ENCODE measurements at places on chromosomes 7 and 10. TPM values are rescaled to one million over a fixed set of nuclear protein-coding genes. Genes with fewer than 3 reads are reported as not detected.
A peak's percentile ranks its signal among the peaks of the same experiment; 100 is the strongest.

Gene IGF2BP3
- total RNA-seq, result 92.8 TPM

Gene PNLIPRP3
- total RNA-seq, result not detected

DNA sequence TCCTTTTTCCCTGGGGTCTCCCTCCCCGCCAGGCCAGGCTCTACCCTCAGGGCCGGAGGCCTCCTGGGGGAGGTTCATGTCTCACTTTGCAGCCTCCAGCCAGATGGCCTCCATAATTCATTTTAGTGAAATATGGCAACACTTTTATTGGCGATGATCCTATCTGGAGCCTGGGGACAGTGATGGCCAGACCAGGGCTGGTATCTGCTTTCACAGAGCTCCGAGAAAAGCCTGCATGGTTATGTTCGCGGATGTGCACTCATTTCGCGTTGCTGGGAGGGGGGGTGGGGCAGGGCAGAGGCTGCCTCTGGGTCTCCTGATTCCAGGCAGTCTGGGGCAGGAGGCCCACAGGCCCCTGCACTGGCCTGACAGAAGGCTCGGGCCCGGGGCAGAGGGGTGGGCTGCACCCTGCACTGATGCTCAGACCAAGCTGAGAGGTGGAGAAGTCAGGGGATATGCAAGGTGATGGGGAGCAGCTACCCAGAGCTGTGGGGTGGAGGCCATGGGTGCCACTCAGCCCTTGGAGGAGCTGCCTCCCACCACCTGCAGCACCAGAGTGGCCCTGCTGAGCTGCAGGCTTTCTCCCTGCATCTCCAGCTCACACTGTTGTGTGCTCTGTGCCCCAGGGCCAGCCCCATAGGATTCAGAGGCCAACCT lies 85.3 kb upstream of the RET start:
- no peak overlapping the region for H3K27ac ChIP-seq
- no peak overlapping the region for H3K4me3 ChIP-seq
- DNase-seq, result peak; percentile 2
- no peaks in the 10 kb centered on the region for H3K36me3 ChIP-seq

Gene COL28A1
- total RNA-seq, result not detected

DNA sequence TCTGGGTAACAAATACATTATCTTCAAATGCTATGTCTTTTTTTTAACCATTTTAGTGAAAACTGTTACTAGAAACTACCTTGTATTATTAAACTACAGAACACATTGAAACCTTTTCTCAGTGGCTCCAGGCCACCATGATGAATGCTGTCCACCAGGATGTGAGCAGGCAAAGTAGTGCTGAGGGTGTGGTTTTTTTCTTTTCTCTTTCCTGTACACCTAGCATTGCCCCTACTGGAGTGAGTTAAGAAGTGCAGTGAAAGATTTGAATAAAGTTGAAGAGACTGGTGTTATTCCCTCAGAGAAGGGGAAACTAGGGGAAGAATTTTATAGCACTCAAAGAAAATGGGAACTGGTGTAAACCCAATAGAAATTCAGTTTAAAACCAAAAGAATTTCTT lies 120.0 kb upstream of the SAMD8 start:
- no peak for DNase-seq
- H3K36me3 ChIP-seq, result no peaks in the 10 kb centered on the region
- no peaks in the 10 kb centered on the region for H3K27me3 ChIP-seq
- no peak overlapping the region for H3K4me3 ChIP-seq

Gene OR13A1
- not detected for total RNA-seq

DNA sequence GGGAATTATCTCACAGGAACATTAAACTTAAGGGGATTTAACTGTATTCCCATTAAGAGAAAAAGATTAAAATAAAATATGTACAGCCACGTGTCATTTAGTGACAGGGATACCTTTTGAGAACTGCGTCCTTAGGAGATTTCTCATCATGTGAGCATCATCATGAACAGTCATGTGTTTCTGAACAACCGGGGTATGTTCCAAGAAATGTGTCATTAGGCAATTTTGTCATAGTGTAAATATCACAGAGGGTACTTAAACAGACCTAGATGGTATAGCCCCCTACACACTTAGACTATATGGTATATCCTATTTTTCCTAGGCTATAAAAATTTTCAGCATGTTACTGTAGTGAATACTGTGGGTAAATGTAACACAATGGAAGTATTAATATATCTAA lies 840.3 kb downstream of the CNTNAP2 start:
- H3K27me3 ChIP-seq, result no peaks in the 10 kb centered on the region
- H3K4me3 ChIP-seq, result no peak overlapping the region

Gene NUTM2B
- total RNA-seq, result 1.5 TPM

- H3K27ac ChIP-seq, result no peak overlapping the region
- no peak for DNase-seq
- peaks cover 3% of the 10 kb centered on the region for H3K36me3 ChIP-seq
- no peaks in the 10 kb centered on the region for H3K4me1 ChIP-seq
Measured at GRCh38 chr7:116206141-116206540, 4.2 kb upstream of the TES start.

DNA sequence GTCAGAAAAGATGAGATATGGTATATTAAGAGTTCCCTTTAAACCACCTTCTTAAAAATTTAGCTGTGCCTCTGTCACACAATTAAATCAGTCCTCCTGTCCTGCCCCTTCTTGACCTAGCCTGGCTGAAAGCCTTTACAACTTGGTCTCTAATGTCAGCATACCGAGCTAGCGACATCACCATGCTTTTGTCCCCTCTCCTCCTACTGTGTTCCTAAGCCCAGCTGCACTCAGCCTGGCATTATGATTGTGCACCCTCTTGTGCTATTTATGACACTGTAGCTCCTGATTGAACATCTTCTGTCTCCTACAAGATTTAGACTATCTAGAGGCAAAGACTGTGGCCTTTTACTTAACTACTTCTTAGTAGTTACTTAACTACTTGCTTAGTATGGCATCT lies 29.2 kb downstream of the TDRD1 start:
- no peaks in the 10 kb centered on the region for H3K27me3 ChIP-seq
- H3K36me3 ChIP-seq, result no peaks in the 10 kb centered on the region
- no peaks in the 10 kb centered on the region for H3K4me1 ChIP-seq
- no peak overlapping the region for H3K4me3 ChIP-seq
- no peak overlapping the region for H3K27ac ChIP-seq

- H3K27ac ChIP-seq, result no peak overlapping the region
- H3K4me1 ChIP-seq, result no peaks in the 10 kb centered on the region
- H3K4me3 ChIP-seq, result no peak overlapping the region
Measured at GRCh38 chr10:78779339-78779955, 289.3 kb upstream of the ZMIZ1 start.

Gene MUC3A
- total RNA-seq, result 3.4 TPM

Gene PITX3
- total RNA-seq, result not detected

Gene EBF3
- total RNA-seq, result 1.3 TPM

Gene HOGA1
- total RNA-seq, result 0.85 TPM

Gene RSPH10B
- total RNA-seq, result 0.44 TPM

Gene SPAG6
- 0.46 TPM for total RNA-seq

GRCh38 chr7:76206633-76207032 lies 4.9 kb downstream of the SRRM3 start:
- DNase-seq, result no peak
- H3K36me3 ChIP-seq, result no peaks in the 10 kb centered on the region
- H3K27me3 ChIP-seq, result peaks cover 3% of the 10 kb centered on the region
- H3K27ac ChIP-seq, result no peak overlapping the region
- H3K4me3 ChIP-seq, result no peak overlapping the region

- no peak for DNase-seq
Measured at GRCh38 chr7:14900051-14900450, 2.5 kb downstream of the DGKB start.

GRCh38 chr10:75612904-75613684 lies 181.7 kb downstream of the LRMDA start:
- H3K27me3 ChIP-seq, result no peaks in the 10 kb centered on the region
- no peaks in the 10 kb centered on the region for H3K36me3 ChIP-seq
- DNase-seq, result no peak
- H3K27ac ChIP-seq, result no peak overlapping the region
- H3K4me3 ChIP-seq, result no peak overlapping the region

DNA sequence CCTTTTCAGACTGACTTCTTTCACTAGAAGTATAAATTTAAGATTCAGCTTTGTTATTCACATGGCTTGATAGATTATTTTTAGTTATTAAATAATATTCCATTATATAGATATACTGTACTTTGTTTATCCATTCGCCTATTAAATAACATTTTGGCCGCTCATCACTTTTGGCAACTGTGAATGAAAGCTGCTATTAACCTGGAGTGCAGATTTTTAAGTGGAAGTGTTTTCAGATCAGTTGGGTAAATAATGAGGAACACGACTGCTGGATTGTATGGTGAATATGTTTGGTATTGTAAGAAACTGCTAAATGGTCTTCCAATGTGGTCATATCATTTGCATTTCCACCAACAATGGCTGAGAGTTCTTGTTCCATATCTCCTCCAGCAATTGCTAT lies 97.6 kb upstream of the ZNF804B start:
- no peaks in the 10 kb centered on the region for H3K36me3 ChIP-seq
- DNase-seq, result no peak
- H3K27ac ChIP-seq, result no peak overlapping the region
- H3K4me3 ChIP-seq, result no peak overlapping the region
- peaks cover 2% of the 10 kb centered on the region for H3K27me3 ChIP-seq

GRCh38 chr7:103632972-103633371 lies 187.0 kb upstream of the SLC26A5 start:
- no peaks in the 10 kb centered on the region for H3K27me3 ChIP-seq
- no peak overlapping the region for H3K4me3 ChIP-seq
- H3K27ac ChIP-seq, result no peak overlapping the region
- H3K36me3 ChIP-seq, result no peaks in the 10 kb centered on the region
- H3K4me1 ChIP-seq, result no peaks in the 10 kb centered on the region

- H3K27ac ChIP-seq, result no peak overlapping the region
- DNase-seq, result no peak
- H3K4me3 ChIP-seq, result no peak overlapping the region
- H3K27me3 ChIP-seq, result no peaks in the 10 kb centered on the region
- no peaks in the 10 kb centered on the region for H3K4me1 ChIP-seq
- no peaks in the 10 kb centered on the region for H3K36me3 ChIP-seq
Measured at GRCh38 chr10:90723416-90724068, 134.3 kb downstream of the HTR7 start.

GRCh38 chr10:125911990-125912389 lies 15.6 kb downstream of the FANK1 start:
- peaks cover 2% of the 10 kb centered on the region for H3K27me3 ChIP-seq
- H3K4me1 ChIP-seq, result peaks cover 3% of the 10 kb centered on the region
- no peak overlapping the region for H3K4me3 ChIP-seq

Gene ZNF32
- 25.7 TPM for total RNA-seq

- DNase-seq, result no peak
- no peaks in the 10 kb centered on the region for H3K36me3 ChIP-seq
- no peak overlapping the region for H3K27ac ChIP-seq
- H3K4me3 ChIP-seq, result no peak overlapping the region
- H3K27me3 ChIP-seq, result no peaks in the 10 kb centered on the region
- H3K4me1 ChIP-seq, result no peaks in the 10 kb centered on the region
Measured at GRCh38 chr10:48938990-48939536, 577 bp downstream of the LRRC18 start.

DNA sequence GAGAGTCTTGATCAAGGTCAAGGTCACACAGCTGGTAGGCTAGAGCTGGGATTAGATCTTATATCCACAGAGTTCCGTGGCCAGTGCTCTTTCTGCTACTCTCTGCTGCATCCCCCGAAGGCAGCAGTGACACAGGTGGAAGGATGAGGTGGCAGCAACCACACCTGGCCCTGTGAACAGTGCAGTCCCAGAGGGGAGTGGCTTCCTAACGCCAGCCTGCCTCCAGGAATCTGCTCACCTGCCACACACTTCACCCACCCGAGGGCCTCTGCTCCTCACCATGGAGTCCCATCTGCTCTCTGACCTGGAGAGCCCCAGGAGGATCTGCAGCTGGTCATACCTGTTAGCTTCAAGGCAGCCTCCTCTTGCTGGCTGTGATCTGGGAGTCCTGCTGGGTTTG lies 484.2 kb downstream of the PLXNA4 start:
- DNase-seq, result no peak
- peaks cover 18% of the 10 kb centered on the region for H3K4me1 ChIP-seq
- H3K4me3 ChIP-seq, result no peak overlapping the region
- H3K27ac ChIP-seq, result no peak overlapping the region
- no peaks in the 10 kb centered on the region for H3K36me3 ChIP-seq

DNA sequence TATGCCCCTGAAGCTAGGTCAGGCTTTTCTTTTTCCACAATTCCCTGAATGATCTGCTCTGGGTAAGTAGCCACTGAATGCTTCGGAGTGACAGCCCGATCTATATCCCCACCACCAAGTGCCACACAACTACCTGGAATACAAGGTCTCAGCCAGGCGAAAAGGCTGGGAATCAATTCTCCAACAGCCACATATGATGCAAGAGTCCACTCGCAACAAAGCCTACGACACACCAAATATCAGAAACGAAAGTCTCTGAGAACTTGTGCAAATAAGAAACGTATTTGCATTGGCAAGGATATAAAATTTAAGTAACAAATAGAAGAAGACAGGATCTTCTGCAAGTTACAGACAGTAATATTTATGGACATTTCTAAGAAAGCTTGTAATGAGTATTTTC lies 5.7 kb downstream of the HIPK2 start:
- H3K27ac ChIP-seq, result no peak overlapping the region
- no peak for DNase-seq
- H3K4me1 ChIP-seq, result peaks cover 51% of the 10 kb centered on the region

Gene GPRIN2
- 0.31 TPM for total RNA-seq

GRCh38 chr7:158001003-158001402 lies 586.6 kb downstream of the PTPRN2 start:
- DNase-seq, result no peak
- peaks cover 4% of the 10 kb centered on the region for H3K36me3 ChIP-seq
- no peak overlapping the region for H3K4me3 ChIP-seq
- H3K27me3 ChIP-seq, result peaks cover 4% of the 10 kb centered on the region
- H3K4me1 ChIP-seq, result no peaks in the 10 kb centered on the region

- DNase-seq, result no peak
- H3K4me3 ChIP-seq, result no peak overlapping the region
- no peaks in the 10 kb centered on the region for H3K36me3 ChIP-seq
- H3K4me1 ChIP-seq, result peaks cover 29% of the 10 kb centered on the region
- no peak overlapping the region for H3K27ac ChIP-seq
Measured at GRCh38 chr10:70674560-70675495, 2.5 kb downstream of the ADAMTS14 start.

GRCh38 chr10:70363971-70364771 lies 18.3 kb downstream of the LRRC20 start:
- H3K36me3 ChIP-seq, result no peaks in the 10 kb centered on the region
- no peaks in the 10 kb centered on the region for H3K4me1 ChIP-seq
- no peak overlapping the region for H3K4me3 ChIP-seq
- H3K27ac ChIP-seq, result no peak overlapping the region
- peak; percentile 86 for DNase-seq

Gene GIMAP4
- total RNA-seq, result 6.4 TPM

Data from endothelial cell (in vitro differentiated cells).